ENCODE measurements at places on chromosomes 2 and 18.

DNA sequence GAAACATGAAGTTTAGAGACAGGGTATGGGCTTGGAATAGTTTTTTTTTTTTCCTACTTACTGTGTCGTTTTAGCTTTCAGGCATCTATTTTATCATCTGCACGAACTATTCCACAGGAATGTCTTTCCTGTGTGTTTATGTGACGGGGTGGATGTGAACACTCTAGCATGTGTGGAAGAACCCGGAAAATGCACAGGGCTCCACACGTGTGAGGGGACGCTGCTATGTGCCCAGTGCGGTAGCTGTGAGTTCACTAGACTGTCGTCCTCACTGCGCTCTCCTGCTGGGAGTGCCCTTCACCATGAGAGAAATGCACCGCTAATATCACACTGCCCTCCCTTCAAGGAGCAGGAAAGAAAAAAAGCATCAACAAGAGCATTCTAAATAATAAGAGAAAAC lies 250.8 kb upstream of the PXDN start:
- DNase-seq = no peak

GRCh38 chr2:36594849-36595248 lies 3.1 kb downstream of the FEZ2 start:
- DNase-seq = no peak

- no peak for DNase-seq
Observed at GRCh38 chr2:26290001-26290400, 45.3 kb downstream of the HADHB start.

DNA sequence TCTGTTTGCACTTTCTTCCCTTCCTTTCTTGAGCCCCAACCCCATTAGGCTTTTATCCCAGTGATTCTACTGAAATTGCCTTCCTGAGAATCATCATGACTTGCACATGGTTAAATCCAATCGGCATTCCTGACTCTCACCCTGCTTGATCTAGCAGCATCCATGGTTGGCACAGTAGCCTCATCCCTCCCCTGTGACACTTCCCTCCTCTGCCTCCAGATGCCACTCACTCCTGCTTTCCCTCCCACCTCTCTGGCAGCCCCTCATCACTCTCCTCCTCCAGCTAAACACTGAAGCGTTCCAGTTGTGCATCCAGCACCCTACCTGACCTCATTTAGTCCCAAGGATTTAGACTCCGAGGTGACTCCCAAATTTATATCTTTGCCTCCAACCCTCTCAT lies 114.7 kb downstream of the GALNT14 start:
- no peak for DNase-seq

- no peak for DNase-seq
Observed at GRCh38 chr2:239155806-239156480, 244.9 kb downstream of the HDAC4 start.

DNA sequence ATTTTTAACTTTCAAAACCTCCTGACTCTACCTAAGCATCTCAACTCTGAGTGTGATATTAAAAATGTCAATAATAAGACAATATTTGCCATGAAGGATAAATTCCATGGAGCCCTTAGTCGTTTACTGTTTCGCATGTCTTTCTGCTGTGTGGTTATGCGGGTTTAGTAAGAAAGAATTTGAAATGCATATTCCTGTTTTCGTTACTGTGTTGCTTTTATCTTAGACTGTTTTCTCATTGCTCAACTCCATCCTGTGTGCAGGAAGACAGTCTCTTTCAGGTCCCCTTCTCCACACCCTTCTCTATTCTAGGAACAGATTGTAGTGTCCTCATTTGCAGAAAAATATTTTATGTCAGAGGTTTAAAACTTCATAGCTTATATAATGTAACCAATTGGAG lies 82.5 kb upstream of the MAP3K20 start:
- no peak for DNase-seq

DNA sequence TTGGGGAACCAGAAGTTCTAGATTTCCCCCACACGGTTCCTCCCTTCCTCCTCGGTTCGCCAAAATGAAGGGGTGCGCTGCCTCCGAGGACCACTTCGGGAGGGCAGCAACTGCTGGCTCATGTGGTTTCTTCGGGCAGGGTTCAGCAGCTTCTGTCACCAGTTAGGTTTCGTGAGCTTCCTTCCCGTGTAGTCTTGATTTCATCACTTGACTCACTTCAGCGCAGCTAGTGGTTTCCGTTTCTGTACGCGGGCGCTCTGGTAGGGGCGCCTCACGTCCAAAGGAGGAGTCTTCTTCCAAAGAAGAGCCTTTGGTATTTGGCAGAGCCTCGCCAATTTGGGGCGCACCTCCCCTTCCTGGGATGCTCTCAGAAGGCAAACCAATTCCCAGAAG lies 485 bp upstream of the GALNT3 start:
- DNase-seq = no peak

DNA sequence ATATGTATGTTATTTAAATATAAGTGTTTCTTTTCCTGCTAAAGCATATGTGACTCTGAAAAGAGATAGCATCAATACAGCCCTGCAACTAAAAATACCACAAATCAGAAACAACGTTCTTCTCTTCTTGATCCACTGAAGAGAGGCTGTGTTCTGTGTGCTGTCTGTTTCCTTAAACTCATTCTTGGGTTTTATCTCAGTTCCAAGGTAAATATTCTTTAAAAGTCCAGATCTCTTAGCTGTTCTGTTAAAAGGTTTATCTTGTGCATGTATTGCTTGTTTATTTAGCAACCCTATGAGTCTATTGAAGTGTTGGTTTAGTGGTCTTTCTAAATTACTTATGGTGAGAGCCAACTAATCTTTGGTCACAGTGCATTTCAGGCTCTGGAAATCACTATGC lies 173.3 kb upstream of the NT5C1B start:
- no peak for DNase-seq

DNA sequence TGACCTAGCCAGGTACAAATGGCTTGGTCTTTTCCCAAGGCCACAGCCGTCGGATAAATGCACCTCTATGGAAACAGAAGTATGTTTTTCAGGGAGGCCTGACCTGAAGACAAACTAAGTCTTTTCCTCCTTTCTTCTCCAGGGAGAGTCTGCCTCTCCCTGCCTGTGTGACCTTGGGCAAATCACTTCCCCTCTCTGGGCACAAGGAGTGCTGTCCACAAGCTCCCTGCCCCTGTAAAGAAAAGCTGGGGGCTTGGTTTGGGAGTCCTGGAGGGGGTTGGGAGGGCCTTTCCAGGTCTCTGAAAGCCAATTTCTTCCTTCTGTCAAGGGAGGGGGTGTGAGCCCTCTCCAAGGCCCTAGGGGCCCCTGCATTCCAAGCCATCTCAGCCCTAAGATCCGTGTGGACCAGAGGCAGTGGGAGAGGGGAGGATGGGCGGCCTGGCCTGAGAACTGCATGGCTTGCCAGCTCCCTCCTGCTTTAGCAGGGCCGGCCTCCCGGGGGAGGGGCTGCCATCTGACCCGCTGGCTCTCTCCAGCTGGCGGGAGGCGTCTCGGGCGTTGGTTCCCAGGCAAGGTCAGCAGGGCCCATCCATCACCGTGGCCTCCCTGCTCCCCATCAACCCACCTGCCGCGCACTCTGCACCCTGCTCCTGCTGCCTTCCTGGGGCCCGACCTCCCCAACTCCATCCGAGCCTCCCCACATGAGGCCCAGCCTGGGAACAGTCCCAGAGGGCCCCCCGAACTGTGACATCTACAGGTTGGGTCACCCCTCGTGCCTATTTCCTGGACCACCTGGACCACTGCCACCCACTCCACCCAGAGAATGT lies 61.4 kb downstream of the SMAD7 start:
- no peak for DNase-seq

DNA sequence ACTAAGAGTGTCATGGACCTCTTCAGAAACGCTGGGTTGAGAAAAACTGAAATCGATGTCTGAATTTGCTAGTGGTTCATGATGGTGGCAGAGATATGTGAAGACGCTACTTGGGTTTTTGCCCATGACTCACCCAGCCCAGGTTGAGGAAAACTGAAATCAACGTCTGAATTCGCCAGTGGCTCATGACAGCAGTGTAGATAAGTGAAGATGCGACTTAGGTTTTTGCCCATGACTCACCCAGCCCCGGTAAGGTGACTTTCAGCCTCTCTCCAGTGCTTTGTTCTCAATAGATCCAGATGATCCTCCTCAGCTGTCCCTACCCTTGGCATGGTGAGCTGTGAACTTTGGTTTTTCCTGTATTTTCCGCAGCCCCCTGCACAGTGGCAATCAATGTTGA lies 105.3 kb upstream of the SIX3 start:
- DNase-seq = no peak

GRCh38 chr18:8627107-8627472 lies 17.9 kb downstream of the RAB12 start:
- no peak for DNase-seq

GRCh38 chr18:45015788-45016128 lies 335.1 kb downstream of the SETBP1 start:
- DNase-seq = no peak

GRCh38 chr2:15591692-15592463 lies at the start of gene DDX1:
DDX1 (plus strand) TSS chr2:15591868; CDS start chr2:15591934, 66 bp downstream.
- peak; percentile 70 for DNase-seq

DNA sequence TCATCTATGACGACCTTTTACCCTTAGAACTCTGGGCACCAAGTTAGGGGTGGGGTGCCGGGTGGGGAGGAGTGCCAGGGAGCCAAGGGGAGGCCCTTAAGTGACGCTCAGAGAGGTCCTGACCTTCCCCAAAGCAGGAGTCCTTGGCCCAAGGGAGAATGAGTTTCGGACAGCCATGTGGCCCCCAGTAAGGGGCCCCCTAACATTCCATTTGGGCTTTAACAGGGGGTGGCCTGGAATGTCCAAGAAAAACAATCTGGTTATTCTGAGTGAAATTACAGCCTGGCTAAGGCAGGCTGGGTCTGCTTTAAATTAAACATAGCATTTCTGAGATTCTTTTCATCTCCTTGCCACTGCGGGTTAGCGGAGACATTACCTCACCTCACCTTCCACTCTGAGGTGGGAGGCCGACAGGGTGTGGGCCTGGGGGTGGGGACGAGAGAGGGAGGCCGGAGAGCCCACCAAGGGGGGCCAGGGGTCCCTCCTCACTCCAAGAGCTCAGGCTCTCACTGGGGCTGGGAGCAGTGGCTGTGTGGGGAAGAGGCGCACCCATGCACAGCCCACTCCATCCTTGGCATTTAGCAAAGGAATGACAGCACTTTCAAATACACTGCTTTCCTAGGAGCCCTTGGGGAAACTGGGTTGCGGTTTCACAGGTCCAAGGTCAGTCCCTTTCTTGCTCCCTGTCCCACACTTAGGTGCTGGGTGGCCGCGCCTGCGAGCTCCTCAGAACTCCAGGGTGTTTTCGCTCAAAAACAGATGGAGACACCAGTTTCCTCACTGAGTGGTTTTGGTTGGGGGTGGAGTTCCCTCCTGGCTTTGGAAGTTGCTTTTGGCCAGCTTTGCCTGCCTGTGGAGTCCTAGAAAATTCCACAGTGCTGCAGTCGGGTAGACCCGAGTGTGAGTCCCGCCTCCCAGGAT lies 107.4 kb downstream of the POLR1A start:
- DNase-seq = no peak

GRCh38 chr2:24517247-24517646 lies 26.2 kb downstream of the NCOA1 start:
- DNase-seq = no peak

GRCh38 chr2:31563273-31563839 lies 17.4 kb downstream of the SRD5A2 start:
- no peak for DNase-seq

GRCh38 chr2:239246723-239247122 lies 154.1 kb downstream of the HDAC4 start:
- DNase-seq = no peak

DNA sequence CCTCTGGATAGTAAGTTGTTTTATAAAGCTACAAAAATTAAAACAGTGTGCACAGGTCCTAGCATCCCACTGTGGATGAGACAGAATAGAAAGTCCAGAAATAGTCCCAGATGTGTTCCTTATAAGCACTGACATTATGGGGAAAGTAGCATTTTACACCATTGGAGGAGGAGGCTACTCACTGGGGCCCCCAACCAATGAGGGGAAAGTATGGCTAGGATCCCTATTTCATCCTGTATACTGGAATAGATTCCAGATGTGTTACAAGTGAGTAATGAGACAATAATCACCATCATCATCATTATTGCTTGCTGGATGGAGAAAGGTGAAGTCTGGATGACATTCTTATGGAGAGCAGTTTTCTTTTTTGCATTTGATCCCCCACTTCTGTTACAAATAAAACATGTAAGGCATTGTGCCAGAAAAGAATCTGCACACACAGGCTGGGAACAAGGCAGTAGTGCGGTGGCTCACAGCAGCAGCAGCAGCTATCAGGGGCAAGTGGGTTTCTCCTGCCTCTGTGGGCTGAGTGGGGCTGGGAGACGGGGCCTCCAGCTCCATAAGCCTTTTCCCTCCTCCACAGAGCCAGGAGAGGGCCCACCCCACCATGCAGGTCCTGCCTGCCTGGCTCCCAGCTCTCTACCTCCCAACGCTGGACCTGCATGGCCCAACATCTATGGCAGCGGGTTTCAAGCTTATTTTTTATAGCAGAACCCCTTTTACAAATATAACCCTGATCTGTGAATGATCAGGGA lies 5.0 kb downstream of the ARID5A start:
- DNase-seq = no peak

DNA sequence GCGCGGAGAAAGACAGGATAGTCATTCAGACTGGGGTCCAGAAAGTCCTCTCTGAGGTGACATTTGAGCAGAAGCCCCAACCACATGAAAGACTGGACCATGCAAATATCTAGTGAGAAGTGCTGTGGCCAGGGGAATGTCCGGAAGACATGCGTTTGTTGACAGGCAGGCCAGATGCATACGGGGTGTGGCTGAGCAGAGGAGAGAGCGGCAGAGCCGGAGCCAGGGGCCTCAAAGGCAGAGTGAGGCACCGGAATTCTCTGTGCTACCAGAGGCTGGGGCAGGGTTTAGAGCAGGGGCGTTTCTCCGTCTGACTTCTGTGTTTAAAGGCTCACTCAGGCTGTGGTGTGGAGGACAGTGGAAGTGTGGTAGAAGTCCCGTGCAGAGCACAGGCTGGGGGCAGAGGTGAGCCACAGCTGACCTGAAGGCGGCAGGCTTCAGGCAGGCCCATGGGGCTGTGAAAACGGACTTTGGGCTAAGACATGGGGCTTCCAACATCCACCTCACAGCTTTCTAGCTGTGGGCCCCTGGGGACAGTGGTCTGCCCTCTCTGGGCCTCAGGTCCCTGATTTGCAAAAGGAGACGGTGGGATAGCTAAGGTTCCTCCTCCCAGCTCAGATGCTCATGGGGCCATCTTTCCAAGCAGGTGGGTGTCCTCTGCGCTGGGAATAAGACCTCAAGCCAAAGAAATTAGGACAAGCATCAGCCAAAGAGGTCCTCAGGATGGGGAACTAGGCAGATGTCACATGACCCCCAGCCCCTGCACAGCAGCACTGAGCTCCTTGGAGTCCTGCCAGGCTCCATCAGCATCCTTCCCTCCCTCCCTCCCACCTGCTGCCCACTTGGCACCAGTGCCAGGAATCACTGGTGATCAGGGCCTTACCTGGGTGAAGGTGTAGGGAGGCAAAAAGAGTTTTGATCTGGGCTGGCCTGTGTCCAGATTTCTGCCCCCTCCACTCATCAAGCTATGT lies 11.2 kb downstream of the RUFY4 start:
- peak; percentile 31 for DNase-seq

DNA sequence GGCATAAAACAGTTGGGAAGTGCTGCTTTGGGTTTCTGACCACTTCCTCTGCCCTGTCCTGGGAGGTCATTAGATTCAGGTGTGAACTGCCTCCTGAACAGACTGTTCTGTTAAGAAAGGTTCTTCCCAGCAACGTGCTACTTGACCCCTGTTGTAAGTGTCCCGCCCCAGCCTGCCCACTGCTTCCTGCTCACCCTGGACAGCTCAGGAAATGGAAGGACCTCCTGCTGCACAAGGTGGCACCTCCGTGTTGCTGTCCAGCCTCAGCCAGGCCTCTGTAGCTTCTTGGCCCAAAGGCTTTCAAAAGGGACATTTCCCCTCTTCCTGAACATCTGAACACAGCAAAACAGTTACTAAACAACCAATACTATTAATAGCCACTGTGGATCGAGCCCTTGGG lies 5.3 kb downstream of the TOGARAM2 start:
- DNase-seq = no peak
